ENCODE measurements at places on chromosomes 12 and 14.

- no peak for DNase-seq
Measured at GRCh38 chr12:19490908-19491307, 51.6 kb downstream of the AEBP2 start.

DNA sequence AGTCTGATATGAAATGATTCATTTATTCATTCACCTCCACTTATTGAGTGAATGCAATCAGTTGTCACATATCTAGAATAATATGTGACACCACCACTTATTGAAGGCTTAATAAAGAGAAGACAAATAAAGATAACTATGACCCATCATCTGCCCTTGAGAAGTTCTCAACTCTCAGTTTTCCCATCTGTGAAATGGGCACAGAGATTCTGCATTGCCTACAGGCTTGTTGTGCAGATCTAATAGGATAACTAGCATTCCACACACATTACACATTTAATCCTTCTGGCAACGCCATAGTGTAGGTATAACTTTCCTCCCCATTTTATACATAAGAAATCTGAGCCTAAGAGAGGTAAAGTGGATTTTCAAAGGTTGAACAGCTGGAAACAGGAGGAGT, 84.2 kb upstream of the FICD start:
- no peak for DNase-seq

DNA sequence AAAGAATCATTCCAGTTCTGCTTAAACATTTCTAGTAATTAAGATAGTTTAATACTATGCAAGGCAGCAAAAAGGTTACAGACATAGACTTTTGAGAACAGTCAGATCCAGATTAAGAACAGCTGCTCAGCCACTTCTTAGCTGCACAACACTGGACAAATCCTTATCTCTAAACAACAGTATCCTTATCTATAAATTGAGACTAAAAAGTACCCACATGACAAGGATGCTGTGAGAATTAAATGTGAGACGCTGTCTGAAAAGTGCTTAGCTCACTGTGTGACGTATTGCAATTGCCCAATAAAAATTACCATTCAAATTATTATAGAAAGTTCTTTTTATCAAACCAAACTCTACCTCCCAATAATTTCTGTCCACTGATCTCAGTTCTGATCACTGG, 35.5 kb downstream of the BORCS5 start:
- no peak for DNase-seq

- DNase-seq, result no peak
Measured at GRCh38 chr12:132176920-132177551, 32.8 kb downstream of the NOC4L start.

DNA sequence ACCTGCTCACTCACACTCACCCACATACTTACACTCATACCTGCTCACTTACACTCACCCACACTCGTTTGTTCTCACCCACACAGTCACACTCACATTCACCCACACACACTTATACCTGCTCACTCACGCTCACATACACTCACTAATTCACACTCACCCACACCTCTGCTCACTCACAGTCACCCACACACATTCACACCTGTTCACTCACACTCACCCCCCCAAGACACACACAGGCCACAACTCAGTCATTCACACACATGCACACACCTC, 436.2 kb downstream of the BCL11B start:
- DNase-seq, result no peak

- no peak for DNase-seq
Measured at GRCh38 chr14:95313707-95314106, 6.0 kb downstream of the CLMN start.

DNA sequence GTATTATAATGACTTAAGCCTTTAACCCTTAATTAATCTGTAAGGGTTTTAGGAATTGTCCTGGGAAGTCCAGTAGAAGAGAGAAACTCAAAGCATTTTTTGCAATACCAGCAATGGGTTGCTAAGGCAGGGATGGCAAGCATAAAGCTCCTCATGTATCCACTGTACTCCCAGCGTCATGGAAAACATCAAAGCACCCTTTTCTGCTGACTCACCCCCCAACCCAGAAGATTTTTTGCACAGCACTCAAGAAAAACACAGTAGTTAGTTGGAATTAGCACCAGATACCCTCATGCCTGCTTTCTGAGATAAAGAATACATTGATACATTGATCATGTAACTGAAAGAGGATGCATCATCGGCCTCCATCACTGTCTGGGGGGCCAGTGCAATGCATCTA, 199.1 kb upstream of the CNOT2 start:
- no peak for DNase-seq

- DNase-seq, result no peak
Measured at GRCh38 chr12:8813572-8814357, 8.7 kb upstream of the A2ML1 start.

DNA sequence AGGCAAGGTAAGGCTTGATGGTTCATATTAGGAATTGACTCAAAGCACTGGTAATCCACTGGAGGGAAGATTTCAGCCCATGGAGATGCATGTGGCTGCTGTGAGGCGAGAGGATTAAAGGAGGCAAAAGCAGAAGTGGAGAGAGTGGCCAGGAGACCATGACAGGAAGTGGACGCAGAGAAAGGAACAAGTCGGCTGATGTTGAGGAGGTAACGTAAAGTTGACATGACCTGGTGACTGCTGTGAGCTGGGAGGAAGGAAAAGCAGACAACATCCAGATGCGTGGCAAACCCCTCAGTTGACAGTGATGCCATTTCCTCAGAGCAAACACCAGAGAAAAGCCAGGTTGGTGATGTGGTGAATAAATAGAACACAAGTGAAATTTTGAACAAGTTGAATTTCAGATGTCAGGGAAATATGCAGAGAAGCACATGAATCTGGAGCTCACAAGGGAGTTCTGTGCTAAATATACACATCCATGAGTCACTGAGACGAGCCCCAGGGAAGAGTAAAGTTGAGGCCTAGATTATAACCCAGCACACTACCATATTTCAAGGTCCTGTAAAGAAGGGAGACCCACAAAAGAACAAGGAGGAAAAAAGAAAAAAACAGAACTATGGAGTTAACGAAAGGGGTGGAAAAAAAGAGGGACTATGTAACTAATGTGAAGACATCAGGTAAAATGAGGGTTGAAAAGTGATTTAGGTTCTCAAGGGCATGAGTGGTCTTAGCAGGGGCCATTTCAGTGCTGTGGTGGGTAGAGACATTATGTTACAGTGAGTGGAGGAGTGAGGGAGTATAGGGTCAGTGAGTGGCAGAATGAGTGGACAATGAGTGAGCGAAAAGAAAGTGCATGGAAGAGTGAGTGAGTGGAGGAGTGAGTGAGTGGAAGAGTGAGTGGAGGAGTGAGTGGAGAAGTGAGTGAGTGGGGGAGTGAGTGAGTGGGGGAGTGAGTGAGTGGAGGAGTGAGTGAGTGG, 61.6 kb upstream of the GZMB start:
- no peak for DNase-seq

GRCh38 chr12:105168006-105168405, 60.5 kb downstream of the WASHC4 start:
- DNase-seq, result no peak

DNA sequence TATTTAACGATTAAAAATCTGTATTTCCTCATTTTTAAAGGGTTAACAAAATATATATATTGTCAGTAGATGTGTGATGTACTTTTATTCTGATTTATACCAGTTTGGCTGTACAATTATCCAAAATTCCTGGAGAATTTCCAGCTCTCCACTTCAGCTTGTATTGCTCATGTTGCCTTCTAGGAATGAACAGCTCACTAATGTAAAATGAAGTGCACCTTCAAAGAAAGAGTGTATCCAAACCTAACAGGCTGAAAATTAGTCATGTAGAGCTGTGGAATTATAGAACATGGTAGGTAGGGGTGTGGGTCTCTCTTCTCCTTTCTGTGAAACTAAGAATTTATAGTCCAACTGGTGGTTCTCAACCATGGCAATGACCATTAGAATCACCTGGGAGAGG, 362.0 kb downstream of the ETNK1 start:
- no peak for DNase-seq

DNA sequence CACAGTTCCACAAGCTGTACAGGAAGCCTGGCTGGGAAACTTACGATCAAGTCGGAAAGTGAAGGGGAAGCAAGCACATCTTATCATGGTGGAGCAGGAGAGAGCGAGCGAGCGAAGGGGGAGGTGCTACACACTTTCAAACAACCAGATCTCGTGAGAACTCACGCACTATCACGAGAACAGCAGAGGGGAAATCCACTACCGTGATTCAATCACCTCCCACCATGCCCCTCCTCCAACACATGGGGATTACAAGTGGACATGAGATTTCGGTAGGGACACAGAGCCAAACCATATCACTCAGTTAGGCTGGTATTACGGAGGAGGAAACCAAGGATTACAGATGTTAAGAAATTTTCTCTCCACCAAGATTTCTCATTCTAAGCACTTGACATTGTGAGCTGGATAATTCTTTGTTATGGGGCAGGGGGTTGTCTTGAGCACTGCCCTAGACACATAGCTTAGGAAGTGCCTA, 262.0 kb upstream of the G2E3 start:
- DNase-seq, result no peak

DNA sequence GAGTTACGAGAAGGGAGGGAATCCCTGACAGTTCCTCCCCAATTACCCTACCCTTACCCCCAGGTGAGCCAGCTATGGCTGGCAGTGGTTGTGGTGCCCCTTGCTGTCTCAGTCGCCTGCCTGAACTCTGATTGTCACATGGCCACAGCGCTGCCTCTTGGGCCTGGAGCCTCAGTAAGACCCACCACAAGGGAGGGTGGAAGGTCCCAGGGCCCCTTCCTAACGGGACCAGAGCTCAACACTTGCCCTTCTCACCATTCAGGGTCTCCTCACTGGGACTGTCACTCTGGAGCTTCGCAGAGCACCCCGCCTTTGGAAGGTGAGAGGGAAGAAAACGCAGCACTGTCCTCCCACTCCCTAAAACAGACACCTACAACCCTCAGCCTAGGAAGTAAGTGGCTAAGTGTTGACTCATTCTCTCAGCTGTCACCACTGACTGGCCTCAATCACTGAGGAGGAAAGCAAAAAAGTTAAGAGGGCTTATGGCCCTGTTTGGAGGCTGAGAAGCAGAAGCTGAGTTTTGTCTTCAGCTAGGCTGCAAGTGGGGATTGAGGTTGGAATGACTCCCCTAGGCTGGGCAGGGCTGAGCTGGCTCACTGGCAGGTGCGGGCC, 1.0 kb downstream of the TMEM253 start:
- DNase-seq, result no peak

DNA sequence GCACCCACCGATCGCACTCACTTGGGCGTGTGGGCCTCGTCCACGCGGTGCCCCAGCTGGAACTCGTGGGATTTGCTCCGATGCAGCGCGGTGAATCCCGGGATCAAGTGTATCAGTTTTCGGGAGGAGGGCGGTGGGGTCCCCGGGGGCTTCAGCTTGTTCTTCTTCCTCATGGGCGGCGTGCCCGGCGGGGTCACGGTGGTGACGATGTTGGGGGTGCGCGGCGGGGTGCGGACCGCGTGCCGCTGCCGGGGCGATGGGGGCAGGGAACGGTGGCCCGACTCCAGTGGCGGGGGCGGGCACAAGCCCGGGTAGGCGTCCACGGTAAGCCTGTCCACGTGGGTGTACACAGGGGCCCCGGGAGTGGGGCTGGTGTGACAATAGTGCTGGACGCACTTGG, 207.8 kb downstream of the KSR2 start:
- DNase-seq, result no peak

- no peak for DNase-seq
Measured at GRCh38 chr12:57370696-57371095, 60.1 kb downstream of the R3HDM2 start.

DNA sequence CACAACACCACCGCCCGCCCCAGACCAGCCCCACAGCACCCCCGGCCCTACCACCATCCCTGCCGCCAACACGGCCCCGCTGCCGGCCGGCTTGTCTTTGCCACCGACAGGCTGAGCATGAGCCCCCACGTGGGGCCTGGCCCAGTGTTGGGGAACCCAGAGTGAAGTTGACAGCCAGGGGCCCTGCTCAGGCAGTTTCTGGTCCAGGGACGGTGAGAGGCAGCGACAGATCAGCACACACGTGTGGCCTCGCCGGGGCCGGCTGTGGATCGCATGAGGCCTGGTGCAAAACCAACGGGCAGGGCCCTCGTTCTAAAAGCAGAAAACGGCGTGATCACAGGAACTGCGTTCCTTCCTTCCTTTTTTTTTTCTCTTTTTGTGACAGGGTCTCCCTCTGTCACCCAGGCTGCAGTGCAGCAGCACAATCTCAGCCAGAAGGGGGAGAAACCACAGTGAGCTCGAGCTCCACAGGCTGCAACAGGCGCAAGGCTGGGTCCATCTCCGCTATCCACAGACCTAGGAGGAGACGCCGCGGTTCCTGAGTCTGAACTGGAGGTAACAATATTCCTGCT, 50.5 kb upstream of the FBRSL1 start:
- DNase-seq, result no peak

DNA sequence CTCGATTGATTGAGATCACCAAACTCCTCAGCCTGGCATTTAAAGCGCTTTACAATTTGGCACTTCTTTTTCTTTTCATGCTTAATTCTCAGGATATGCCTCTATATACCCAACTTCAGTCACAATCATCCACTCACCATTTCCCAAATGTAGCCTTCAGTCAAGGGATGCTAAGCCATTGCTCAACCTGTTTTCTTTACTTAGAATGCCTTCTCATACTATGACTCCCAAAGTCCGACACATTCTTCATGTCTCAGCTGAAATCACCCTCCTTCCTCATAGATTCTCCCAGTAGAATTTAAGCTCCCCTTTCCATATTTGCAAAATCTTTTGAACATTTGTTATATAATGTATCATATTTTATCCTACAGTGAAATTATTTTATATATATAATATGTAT, 467.0 kb downstream of the LRIG3 start:
- DNase-seq, result no peak

DNA sequence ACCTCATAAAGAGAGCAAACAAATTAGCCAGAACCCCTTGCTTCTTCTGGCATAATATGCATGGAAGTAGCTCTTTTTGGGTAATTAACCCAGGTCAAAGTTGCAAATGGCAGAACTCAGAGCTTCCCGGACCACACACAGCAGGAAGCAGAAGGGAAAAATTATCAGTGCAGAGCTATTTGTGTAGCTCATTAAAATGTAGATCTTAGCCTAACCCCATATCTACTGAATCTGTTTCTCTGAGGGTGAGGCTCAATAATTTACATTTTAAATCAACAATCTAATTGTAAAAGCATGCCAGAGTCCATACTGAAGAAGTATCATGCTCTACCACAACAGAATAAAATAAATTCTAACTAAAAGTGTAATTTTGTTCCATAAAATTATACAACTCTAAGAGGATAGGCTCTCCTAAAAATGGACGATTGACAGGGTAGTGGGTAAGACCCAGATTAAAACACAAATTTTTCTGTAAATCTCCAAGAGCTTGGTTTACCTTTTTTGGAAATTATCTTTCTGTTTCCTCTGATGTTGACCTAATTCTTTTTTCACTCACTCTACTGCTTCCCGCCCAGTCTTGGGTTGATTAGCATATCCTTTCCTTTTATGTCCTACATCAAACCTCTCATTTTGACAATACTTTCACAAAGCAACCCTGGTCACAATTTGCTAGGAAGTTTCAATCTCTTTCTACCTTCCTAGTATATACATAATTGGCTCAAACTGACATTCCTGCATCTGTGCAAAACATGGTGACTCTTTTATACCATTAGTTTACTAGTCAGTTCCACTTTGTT, 213.3 kb upstream of the SLC16A7 start:
- no peak for DNase-seq

DNA sequence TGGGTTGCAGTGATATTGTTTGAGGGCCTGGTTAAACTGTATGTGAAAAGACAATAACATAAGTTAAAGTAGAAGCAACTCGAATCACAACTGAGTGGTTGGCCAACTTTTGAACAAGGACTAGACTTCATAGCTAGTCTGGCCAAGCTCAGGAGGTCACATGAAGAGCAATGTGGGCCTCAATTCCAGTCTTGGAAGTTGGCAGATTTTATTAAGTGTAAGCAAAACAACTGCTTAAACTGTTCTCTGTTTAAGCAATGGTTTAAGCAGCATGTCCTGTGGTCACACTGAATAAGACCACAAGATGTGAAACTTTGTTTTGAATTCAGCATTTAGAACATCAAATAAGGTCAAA, 100.4 kb downstream of the TMTC3 start:
- no peak for DNase-seq
